ENCODE measurements at places on chromosomes 7 and 10.
A peak's percentile ranks its signal among the peaks of the same experiment; 100 is the strongest.

- DNase-seq: no peak
Observed at GRCh38 chr7:2158331-2159175, 74.2 kb downstream of the MAD1L1 start.

- no peak for DNase-seq
Observed at GRCh38 chr10:129637010-129637409, 170.0 kb downstream of the MGMT start.

GRCh38 chr7:117157241-117158209, 165.3 kb downstream of the WNT2 start:
- DNase-seq: no peak

DNA sequence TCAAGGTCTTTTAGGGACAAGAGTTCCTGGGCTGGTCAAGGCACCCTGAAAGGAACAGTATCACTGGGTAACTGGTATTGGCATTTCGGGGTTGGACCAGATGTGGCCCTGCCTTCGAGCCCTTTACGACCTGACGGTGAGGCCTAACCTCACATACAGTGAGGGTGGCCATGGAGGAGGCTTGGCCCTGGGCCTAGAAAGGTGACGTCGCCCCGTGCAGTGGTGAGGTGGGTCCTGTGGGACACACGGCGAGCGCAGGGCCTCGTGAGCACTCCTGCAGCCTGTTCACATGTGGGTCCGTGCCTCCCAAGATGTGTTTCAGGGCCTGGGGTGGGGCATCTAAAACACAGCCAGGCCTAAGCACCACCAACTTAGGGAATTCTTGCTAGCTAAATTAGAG, 36.1 kb downstream of the CRHR2 start:
- no peak for DNase-seq

- peak; percentile 87 for DNase-seq
Observed at GRCh38 chr7:26100406-26101339, 51.3 kb upstream of the NFE2L3 start.

Data from CD14-positive monocyte (primary cell).